AG09319 (cell line): ENCODE measurements at places on chromosomes 12 and 14.

GRCh38 chr14:33070475-33070874 lies 131.8 kb downstream of the NPAS3 start:
- no peak for DNase-seq

DNA sequence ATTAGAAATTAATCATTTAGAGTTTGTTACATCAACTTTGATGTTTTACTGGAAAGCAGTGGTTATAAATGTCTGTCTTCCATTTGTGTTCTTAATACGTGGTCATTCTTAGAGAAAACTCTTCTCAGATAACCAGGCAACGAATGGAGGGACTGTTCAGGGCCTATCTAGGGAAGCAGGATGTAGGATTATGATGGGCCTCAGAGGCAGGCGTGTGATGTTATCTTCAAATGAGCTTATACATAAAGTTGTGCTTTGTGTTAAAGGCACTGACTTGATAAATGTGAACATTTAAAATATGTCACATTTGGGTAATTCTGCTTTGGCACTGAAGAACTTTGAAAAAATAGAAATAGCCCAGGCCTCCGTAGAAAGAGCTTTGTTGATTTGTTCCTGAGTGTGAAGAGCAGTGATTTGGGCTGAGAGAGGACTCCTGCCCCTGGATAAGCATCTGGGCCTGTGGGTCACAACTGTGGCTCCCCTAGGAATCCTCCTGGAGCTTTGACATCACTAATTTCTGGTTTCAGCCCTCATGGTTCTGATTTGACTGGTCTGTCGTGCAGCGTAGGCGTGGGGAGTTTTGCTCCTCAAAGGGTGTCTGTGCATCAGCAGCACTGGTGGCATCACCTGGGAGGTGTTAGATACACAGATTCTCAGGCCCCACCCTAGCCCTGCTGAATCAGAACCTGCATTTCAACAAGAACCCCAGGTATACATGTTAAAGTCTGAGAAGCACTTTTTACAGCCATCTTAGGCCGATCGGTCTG lies 55.4 kb downstream of the SAMD4A start:
- no peak for DNase-seq

DNA sequence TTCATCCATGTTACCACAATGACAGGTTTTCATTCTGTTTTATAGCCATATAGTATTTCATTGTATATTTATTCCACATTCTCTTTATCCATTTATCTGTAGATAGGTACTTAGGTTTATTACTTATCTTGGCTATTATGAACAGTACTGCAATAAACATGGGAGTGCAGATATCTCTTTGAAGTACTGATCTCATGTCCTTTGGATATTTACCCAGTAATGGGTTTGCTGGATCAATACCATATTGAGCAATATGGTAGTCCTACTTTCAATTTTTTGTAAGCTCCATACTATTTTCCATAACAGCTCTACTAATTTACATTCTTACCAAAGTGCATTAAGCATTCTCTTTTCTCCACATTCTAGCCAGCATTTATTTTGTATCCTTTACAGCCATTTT lies 235.8 kb upstream of the ALG10 start:
- DNase-seq = no peak

DNA sequence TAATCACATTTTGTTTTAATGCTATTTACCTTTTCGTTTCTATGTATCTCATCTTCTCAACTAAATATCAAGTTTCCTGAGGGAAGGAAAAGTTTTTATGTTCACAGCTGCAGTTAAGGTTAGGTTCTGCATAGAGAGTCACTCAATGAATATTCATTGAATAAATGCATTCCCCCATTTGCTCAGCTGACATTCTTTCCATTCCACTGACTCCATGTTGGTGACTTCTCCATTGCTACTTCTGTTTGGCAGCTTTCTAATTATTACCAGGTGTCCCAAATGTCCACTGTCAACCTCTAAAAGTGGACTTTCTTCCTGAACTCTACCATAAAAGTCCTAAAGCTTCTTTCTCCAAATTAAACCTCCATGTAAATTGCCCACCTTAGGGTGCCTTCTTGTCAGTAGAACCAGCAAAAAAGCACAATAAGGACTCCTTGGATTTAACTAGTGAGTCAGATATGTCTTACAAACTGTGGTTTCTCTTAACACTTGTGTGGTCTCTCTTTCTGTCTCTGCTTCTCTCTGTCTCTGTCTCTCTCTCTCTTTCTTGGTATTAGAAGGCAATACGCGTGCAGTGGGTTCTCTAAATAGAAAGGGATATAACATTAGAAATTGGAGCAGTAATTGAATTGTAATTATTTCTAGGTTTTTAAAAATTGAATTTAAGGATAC lies 85.9 kb downstream of the TMEM117 start:
- no peak for DNase-seq

GRCh38 chr12:80419644-80420043 lies 24.4 kb upstream of the PTPRQ start:
- DNase-seq = peak; percentile 10

DNA sequence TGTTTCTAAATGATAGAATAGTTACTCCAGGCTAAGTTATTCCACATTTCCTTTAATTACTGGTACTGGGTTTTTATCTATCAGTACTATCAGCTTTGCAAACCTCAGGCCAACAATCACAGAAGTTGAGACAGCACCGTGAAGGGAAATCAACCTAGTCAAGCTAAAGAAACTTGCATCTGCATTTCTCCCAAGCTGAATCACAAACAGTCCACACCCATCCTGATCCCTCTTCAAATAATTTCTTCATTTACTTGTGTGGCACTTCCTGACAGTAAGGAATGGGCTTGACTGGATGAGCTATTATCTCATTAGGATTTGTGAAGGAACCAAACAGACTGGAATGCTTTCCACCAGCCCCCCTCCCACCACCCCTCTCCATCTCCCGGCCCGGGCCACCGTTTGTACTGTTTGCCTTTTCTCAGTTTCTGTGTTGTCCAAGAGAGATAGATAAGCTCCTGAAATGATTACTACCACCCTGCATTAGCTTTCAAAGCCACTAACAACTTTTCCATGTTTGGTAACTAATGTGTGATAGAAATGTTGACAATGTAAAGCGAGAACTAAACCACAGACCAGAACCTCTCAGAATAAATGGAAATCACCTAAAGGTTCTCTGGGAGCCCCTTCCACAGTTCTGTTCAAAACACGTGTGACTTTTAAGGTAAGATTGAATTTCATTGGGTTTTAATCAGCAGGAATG lies 236.3 kb downstream of the SLC25A21 start:
- DNase-seq = peak; percentile 52

- no peak for DNase-seq
Observed at GRCh38 chr12:26728205-26729050, 104.6 kb downstream of the ITPR2 start.

DNA sequence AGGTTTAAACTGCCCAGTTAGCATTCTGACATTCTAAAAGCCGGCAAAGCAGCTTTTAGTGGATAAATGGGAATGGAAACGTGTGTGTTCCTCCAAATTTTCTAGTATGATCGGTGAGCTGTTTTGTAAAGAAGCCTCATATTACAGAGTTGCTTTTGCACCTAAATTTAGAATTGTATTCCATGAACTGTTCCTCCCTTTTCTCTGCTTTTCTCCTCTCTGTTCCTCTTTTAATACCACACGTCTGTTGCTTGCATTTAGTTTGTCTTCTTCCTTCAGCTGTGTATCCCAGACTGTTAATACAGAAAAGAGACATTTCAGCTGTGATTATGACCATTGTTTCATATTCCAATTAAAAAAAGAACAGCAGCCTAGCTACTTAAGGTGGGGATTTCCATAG lies 10.7 kb downstream of the DYRK2 start:
- no peak for DNase-seq

DNA sequence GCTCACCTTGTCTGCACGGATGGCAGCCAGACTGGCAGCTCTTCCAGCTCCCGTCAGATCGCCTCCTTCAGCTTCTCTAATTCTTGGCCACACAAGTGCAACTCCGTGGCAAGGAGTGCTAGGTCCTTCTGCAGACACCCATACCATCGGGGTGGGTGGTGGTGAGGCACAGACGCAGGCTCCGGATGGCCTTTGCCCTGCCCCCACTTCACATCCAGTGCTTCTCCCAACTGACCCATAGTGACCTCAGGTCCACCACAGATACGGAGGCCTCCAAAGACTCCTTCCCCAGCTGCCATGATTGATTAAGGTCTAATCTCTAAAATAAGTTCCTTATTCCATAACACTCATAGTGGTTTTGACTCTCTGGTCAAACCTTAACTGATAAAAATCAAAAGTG lies 19.9 kb upstream of the CD27 start:
- no peak for DNase-seq

- DNase-seq = no peak
Observed at GRCh38 chr12:56633468-56634241, 3.5 kb upstream of the BAZ2A start.

- no peak for DNase-seq
Observed at GRCh38 chr14:99632410-99633035, 12.4 kb upstream of the HHIPL1 start.

GRCh38 chr12:77766224-77766623 lies 64.5 kb upstream of the NAV3 start:
- no peak for DNase-seq

DNA sequence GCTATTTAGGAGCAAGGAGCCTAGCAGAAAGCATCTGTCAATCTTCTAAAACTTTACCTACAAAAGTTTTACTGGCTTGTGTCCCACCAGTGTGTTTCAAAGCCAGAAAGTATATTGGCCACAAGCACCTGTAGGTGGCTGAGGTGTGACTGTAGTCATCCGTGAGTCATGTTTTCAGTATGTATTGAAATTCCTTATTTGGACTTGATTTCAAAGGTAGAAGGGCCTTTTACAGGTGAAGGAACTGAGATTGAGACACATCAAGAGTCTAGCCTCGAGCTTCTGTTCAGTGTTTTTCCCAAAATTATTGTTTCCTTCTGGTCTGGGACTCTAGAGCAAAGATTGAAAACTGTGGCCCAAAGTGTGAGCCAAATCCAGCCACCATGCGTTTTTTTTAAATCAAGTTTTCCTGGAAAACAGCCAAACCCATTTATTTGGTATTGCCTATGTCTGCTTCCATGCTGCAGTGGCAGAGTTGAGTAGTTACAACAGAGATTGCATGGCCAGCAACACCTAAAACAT lies 195.3 kb upstream of the BCL2L14 start:
- no peak for DNase-seq

DNA sequence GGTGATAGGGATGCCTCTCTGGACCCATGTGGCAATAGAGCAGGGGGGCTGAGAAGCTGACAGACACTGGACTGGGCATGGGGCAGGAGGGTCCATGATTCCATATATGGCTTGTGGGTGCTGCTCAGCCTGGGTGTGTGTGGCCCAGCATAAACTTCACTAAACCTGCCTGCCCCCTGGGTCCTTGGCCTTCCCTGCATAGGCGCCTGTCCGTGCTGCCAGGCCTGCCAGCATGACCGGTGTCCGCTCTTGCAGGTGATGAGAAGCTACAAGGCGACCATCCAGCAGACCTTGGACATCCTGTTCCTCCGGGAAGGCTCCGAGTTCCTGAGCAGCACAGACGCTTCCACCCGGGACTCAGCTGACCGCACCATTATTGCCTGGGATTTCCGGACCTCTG lies 61.6 kb downstream of the BEGAIN start:
- DNase-seq = no peak

DNA sequence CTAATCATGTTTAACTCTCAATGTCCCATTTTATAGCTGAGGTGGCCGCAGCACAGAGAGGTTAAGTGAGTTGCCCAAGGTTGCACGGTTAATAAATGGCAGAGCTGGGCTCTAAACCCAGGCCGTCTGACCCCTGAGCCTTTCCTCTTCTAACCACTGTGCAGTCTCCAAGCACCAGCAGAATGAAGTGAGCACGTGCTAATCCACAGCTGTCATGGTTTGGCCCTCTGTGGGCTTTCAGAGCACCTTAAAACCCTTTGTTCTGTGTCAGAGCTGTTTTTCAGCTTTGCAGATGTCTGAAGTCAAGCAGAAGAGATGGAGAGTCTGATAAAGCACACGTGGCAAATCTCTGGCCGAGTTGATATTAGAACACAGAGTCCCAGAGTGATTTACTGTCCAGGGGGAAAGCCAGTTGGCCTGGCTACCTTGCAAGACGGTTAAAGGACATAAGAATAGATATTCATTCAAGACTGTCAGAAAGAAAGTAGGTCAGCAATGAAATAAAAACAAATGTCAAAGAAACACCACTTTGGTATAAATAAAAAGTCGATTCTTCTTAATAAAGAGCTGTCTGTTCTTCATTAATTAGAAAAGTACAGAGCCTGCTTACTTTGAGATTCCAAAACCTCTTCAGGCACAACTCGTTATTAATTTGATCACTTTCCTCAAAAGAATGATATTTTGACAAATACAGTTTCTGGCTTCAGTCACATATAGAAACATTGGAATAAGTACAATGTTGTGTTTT lies 107.3 kb downstream of the CRADD start:
- no peak for DNase-seq

DNA sequence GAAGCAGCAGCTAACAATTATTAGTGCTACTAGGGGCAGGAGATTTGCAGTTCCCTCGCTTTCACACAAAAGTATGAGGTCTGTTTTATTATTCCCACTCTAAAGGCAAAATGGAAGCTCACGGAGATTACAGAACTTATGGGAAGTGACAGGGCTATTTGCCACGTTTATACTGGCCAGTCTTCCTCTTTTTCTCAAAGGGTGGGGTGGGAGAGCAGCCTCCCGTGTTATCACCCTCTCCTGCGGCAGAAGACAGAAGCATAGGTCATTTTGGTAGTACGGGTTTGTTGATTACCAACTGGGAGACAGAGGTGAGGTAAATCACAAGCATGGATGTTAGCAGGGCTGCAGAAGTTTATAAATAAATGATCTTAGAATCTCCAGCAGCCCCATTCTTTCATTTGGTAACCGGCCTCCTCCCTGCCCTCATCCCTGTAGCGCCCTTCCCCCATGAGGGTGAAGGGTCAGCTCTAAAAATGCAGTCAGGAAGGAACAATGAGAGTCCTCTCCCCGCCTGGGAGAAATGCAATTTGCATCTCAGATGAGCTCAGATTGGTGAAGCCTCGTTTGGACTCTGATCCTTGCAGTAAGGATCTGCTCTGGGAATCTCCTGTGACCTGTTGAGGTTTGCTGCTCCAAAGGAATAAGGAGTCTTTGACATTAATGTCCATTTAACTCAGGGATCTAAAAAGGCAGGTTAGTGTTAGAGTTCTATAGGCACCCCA lies 44.7 kb upstream of the SINHCAF start:
- DNase-seq = no peak

- no peak for DNase-seq
Observed at GRCh38 chr12:46677749-46678148, 148.0 kb downstream of the SLC38A4 start.

DNA sequence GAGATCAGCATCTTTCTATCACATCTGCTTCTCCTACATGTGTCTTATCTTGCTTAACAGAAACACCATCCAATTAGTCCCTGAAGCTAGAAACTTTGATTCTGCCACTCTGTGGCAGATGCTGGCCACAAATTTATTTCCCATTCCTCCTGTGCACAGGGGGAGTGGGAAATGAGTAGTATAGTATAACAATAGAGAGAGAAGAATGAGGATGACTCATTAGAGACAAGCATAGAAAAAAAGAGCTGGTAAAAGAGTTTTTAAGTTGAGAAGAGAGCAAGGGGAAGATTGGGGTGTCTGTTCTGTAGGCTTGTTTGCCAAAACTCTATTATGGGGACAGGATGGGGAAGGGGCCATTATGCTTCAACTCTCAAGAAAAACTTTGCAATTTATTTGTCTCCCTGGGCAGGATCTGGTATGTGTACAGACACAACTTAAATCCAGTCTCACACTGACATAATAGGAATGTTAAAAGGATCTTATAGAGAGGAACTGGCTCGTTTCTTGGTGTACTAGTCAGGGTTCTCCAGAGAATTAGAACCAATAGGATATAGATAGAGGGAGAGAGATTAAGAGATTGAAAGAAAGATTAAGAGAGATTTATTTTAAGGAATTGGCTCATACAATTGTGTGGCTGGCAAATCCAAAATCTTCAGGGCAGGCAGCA lies 142.6 kb upstream of the CPSF6 start:
- no peak for DNase-seq
